ENCODE measurements at places on chromosomes 5 and 9.

DNA sequence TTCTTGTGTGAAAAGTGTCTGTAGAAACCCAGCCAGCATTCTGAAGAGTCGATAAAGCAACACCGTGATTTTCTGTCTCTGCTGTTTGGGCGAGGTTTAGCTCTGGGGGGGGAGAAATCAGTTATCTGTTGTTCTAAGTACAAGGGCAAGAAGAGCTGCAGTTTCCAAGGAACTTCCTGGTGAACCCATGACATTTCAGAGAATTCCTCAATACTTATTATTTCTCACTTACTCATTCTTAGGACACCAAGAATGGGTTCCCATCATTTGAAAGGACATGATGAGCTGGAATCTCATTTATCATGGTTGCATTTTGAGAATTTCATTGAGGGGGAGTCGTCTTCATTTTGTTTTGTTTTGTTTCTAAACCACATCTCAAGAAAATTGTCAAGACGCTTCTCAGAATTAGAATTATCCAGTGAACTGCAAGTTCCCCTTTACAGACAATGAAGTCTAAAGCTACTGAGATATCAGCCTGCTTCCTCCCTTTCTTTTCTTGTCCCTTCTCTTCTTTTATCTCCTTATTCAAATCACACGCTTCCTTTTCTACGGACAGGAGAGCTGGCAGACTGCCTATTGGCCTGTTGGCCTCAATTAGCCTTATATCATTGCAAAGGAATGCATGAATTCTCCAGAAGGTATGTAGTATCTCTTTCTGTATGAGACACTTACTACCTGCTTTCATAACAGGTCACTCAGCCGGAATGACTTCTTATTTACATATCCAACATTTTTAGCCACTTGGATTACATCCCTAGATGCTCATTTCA, 53.7 kb downstream of the ZNF462 start:
- DNase-seq, result no peak

DNA sequence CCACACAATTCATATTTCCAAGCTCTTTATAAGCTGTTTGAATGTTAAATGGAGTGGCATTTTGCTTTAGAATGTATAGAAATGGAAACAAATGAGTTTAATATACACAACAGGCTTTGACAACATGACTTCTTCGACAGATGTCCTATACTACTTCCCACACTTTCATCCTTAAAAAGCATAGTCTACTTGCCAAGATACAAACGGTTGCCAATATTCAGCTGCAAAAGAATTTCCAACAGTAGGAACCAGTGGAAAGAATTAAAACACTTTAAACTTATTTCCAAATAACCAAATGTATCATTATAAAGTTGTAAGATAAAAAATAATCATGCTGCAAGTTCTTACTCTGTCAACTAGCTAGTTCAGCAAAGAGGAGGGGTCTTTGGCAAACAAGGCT, 456.4 kb downstream of the PDE4D start:
- no peak for DNase-seq

DNA sequence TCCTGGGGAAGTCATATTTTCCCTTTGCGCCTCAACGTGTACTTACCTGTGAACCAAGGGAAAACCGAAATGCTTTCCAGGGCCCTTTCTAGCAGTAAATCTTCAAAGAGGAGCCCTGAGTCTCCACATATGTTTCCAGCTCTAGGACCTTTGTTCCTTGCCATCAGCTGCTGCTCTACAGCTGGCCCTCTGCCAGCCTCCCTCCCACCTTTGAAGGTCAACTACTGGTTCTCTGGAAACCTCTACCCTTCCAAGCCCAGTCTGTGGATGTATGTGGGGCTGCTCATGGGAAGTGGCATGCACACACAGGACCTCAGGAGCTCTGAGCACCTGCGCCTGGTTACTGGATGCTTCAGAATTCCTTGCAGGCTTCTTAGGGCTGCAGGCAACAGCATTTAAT, 117.2 kb downstream of the PSD2 start:
- no peak for DNase-seq

GRCh38 chr5:7714697-7715096, 136.2 kb downstream of the CFAP90 start:
- no peak for DNase-seq

DNA sequence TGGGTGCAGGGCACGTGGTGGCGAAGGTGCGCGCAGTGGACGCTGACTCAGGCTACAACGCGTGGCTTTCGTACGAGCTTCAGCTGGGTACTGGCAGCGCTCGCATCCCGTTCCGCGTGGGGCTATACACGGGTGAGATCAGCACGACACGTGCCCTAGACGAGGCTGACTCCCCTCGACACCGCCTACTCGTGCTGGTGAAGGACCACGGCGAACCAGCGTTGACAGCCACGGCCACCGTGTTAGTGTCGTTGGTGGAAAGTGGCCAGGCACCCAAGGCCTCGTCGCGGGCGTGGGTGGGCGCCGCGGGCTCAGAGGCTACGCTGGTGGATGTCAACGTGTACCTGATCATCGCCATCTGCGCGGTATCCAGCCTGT, 2.1 kb downstream of the PCDHA2 start:
- DNase-seq, result no peak

GRCh38 chr5:58019614-58020013, 440.3 kb downstream of the PLK2 start:
- DNase-seq, result no peak

Measured in stimulated activated CD8-positive, alpha-beta memory T cell treated with anti-CD3 and anti-CD28 coated beads, Interleukin-12 subunit alpha, Interleukin-12 subunit beta, amount 100 ng/mL, for 1 hour (primary cell).